ENCODE measurements at places on chromosomes 11 and 22. TPM values are rescaled to one million over a fixed set of nuclear protein-coding genes. Genes with fewer than 3 reads are reported as not detected.

GRCh38 chr11:34680918-34681586 lies 60.2 kb downstream of the EHF start:
- DNase-seq, result no peak

GRCh38 chr22:27795696-27796517 lies 5.6 kb downstream of the MN1 start:
- DNase-seq, result no peak

DNA sequence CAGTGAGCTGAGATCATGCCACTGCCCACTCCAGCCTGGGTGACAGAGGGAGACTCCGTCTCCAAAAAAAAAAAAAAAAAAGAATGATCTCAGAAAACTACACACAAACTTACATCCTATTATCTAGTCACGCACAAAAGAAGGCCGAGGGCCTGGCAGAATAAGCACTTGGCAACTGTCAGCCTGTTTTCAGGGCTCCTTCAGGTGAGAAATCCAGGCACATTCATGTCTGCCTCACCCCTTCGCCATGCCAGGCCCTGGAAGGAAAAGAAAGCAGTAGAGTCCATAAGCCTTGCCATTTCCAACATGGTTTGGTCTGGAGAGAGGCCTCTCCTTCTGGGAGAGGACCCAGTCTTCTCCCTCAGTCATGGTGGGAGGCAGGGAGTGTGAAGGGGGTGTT lies 30.9 kb downstream of the C11orf58 start:
- no peak for DNase-seq

The ANKK1 gene
- total RNA-seq, result not detected

All from gastrocnemius medialis (tissue), 4 donors.